Esophagus mucosa (tissue), 1 donor: ENCODE measurements at places on chromosomes 3 and 15. TPM values are rescaled to one million over a fixed set of nuclear protein-coding genes. Genes with fewer than 3 reads are reported as not detected.

DNA sequence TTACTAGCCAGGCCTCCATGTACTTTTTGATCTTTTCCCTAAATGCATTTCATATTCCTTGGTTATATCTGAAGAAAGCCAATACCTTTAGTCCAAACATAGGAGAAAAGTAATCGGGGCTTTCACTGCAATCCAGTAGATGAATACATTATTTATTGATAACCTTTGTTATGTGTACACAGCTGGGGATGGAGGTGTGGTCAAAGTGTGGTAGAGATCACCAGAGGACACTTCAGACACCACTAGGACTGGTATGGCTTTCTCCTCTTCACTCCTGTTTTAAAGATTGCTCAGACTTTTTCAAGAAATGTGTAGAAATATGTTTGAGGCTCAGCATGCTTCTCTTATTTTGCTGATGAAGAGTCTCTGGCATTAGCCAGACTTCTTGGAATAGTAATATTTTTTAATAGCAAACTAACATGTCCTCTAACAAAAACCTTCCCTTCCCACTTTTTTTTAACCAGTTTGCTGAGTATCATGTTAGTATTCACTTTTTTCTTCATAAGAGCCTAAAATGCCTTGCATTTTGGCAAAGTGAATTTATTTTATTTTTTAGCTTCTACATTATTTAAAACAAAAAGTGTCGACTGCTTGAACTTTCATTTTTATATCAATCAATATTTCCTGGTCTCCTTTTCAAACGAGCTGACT lies 65.6 kb upstream of the MBNL1 start:
- ATAC-seq = no peak

DNA sequence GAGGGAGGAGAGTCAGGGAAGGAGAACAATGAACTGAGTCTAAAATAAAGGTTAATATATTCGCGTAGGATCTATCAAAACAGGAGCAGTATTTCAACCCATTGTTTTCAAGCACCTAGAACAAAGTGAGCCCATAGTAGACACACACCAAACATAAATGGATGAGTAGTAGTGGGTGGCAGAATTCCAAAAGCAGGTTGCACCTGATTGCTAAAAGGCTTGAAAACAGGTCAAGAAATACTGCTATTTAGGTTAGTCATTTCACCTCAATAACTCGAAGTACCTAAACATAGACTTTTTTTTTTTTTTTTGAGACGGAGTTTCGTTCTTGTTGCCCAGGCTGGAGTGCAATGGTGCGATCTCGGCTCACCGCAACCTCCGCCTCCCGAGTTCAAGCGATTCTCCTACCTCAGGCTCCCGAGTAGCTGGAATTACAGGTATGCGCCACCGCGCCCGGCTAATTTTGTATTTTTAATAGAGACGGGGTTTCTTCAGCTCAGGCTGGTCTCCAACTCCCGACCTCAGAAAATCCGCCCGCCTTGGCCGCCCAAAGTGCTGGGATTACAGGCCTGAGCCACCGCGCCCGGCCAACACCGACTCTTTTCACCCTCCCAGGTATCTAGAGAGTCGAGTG lies 855 bp upstream of the ABHD5 start:
- ATAC-seq = peak; percentile 5

DNA sequence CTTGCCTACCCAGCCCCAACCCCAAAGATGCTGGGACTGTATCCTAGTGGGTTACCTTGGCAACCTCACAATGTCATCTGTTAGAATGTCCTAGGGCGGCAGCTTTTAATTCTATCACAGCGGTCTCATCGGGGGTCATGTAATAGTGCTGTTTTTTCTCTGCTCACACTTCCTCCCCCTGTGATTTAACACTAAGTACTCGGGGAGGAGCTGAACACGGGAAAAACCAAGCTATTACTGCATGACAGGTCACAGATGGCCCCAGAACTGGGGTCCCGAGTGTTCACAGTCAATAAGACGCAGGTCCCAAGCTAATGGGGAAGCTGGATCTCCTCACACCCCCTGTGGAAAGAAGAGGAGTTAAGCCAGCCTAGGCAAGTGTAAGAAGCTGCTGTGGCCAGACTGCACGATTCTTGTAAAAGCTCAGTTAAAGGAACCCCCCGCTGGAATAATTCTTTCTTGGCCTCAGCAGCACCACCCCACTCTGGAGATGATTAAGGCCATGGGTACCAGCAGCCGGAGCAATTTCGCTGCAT lies 2.5 kb upstream of the RFTN1 start:
- ATAC-seq = no peak

- ATAC-seq = no peak
These were observed 62.2 kb upstream of the SEC22A start for GRCh38 chr3:123139522-123139921.

- ATAC-seq = no peak
These were observed 9.9 kb upstream of the TRIM59 start for GRCh38 chr3:160459450-160459970.

GRCh38 chr3:128518587-128519490 lies 25.8 kb upstream of the GATA2 start:
- ATAC-seq = no peak

GRCh38 chr3:180571831-180572598 lies 29.9 kb upstream of the TTC14 start:
- no peak for ATAC-seq

DNA sequence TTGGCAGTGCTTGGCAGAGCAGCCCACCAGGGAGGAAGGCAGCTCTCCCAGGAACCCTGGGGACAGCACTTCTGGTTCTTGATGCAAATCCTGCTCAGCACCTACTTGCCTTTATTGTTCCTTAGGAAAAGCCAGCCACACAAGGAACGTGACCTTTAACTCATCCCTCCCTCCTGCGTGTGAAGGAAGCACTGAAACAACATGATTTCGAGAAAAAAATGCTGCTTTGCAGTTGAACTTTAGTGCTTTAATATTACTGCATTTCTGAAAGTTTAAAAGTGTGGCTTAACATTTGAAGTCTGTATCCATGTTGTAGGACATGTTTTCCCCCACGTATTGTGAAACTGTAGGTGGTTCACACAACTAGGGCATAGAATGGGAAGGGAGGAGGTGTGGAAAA lies 50.4 kb upstream of the CTNNB1 start:
- no peak for ATAC-seq

DNA sequence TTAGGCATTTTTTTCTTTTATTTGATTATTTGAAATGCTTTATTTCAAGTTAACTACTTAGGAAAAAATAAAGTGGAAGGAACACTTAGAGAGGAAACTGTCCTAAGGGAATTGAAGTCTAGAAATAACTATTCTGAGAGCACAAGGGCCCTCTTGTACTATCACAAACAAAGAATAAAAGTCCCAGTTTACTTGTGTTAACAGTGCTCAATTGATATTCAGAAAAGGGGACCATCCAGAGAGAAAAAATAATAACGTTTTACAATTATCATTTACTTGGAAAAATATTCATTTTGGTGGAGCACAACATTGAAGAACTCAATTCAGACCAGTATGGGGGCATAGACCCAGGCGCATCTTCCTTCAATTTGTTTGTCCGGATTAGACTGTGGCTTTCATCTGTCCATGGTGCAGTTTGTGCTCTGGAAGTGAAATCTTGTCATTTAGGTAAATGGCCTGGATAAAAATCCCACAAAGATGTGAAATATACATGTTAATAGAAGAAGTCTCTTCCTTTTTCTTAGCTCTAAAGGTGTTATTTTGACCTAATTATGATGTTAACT lies 54.5 kb upstream of the SAMMSON start:
- ATAC-seq = no peak

GRCh38 chr3:94285872-94286271 lies 223.0 kb downstream of the NSUN3 start:
- no peak for ATAC-seq

GRCh38 chr3:186382217-186382885 lies 20.3 kb upstream of the DGKG start:
- no peak for ATAC-seq

DNA sequence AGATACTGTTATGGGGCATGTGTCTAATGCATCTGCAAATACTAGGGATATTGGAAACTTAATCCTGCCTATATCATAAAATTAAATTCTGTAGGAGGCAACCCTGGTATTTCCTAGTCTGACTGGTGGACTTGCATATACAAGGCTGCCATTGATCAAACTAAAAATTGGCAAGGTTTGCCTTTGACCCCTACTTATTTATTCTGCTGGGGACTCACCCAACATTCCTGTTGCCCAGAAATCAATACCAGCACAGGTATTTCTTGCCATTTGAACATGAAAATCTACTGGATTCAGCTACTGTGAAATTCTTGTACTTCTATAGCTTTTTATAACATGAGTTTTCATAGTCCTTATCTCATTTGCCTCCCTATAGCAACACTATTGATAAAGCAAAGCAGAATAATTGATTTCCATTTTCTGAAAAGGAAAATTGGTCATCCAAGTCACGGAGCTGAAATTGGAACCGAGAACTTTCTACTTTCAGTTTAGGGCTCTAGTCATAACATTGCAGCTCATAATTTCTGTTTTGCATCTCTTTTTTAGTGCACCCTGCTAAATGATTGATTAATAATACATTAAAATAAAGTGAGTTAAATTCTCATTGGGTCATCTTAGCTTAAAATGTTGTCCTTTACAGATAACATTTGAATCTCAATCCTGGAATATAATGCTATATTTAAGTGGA lies 365.2 kb downstream of the MFSD1 start:
- ATAC-seq = no peak

DNA sequence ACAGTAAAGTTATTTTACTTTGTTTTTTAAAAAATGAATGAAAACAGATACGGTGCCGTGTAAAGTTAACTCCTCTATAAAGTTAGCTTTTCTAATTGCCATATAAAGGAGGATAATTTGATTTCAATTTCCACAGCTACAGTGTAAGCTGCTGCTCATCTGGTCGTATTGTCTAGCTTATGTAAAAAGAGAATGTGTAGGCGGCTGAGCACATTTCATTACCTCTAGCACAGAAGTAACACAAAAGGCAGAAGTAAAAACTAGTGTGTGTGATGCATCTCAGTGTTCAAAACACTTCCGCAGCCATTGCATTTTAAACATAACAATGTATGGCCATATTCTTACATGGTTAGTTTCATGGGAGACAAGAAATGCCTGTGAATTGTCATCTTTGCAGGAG lies 105.0 kb upstream of the P2RY1 start:
- ATAC-seq = no peak

DNA sequence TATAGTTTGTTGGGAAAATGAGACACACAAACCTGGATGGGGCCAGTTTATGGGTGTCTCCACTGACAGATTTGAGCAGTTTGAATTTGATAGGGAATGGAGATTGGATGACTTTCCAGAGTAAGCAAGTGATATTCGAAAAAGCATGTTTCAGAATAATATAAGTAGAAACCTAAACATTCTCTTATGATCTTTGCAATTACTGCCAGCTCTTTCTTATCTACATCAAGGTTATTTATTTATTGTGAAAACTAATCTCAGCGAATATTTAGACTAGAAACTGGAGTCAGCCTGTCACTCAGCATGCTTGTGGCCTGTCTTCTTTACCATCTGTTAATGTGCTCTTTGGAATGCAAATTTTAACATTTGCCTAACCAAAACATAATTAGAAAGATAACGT lies 57.8 kb upstream of the SPPL2A start:
- ATAC-seq = no peak

- ATAC-seq = no peak
These were observed 15.9 kb upstream of the ALDH1A2 start for GRCh38 chr15:58081456-58081855.

GRCh38 chr3:121508389-121508788 lies 37.4 kb downstream of the POLQ start:
- ATAC-seq = no peak

- ATAC-seq = peak; percentile 42
These were observed 107.1 kb upstream of the TPM1 start for GRCh38 chr15:62935300-62936081.

DNA sequence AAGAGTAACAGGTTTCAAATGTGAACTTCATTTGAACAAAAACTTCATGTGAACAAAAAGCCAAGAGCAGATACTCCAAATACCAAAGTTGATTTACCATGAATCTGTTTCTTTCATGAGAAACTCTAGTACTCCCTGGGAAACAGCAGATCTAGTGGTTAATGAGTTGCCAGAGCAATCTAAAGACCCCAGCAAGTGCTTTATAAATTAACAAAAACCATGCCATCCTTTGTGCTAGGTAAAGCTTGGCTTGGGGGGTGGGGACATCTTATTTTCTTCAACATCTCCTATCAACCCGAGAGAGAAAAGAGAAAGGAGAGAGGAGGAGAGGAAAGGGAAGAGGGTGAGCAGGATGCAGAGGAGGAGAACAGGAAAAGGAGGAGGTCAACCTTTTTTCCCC lies 100.7 kb downstream of the TBL1XR1 start:
- no peak for ATAC-seq

GRCh38 chr15:31399544-31400171 lies 73.0 kb downstream of the KLF13 start:
- ATAC-seq = peak; percentile 25

GRCh38 chr3:129278966-129279906 lies 566 bp downstream of the HMCES start:
- peak; percentile 38 for ATAC-seq

DNA sequence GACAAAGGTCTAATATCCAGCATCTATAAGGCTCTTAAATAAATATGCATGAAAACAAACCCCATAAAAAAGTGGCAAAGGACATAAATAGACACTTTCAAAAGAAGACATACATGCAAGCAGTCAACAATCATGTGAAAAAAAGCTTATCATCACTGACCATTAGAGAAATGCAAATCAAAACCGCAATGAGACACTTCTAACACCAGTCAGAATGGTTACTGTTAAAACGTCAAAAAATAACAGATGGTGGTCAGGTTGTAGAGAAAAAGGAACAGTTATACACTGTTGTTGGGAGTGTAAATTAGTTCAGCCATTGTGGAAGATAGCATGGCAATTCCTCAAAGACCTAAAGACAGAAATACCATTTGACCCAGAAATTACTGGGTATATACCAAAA lies 440.7 kb upstream of the KCNMB2 start:
- no peak for ATAC-seq

DNA sequence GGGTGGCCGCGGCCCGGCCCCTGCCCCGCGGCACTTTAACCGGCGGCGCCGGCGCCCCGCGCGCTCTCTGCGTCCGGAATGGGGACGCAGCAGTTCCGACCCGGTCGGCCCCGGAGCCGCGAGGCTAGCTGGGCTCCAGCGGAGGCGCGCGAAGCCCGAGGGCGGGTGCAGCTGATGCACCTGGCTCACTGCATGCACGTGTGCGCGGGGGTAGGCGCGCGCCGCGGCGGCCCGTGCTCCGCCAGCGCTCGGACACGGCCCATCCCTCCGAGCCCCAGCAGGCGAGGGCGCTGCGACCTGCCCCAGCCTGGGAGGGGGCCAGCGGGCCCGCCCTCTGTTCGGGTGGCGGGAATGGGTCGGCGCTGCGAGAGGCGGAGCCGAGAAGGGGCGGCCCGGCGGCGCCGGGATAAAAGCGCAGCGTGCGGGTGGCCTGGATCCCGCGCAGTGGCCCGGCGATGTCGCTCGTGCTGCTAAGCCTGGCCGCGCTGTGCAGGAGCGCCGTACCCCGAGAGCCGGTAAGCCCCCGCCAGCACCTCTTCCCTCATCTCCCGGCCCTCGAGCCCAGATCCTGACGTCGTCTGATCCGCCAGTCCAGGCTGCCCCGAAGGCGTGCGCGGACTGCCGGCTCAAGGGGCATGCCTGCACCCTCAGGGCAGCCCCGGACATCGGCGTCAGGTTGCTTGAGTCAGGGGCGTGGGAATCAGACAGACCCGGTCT lies at the start of the genes CHDH and IL17RB:
TSS of gene CHDH (minus strand) at position 286 of the 717 bp plus-strand sequence. CDS start 22,411 bp downstream, outside the sequence.
TSS of gene IL17RB (plus strand) at position 435 of the 717 bp plus-strand sequence. CDS start at position 456, 21 bp downstream.
- ATAC-seq = peak; percentile 71

TMEM45A gene
- 13.6 TPM for total RNA-seq

SLC12A8 gene
- 7.7 TPM for total RNA-seq

ADAMTS9 gene
- 4.3 TPM for total RNA-seq

GCSAM gene
- total RNA-seq = 1.1 TPM
